ENCODE measurements at places on chromosomes 16 and 17.

DNA sequence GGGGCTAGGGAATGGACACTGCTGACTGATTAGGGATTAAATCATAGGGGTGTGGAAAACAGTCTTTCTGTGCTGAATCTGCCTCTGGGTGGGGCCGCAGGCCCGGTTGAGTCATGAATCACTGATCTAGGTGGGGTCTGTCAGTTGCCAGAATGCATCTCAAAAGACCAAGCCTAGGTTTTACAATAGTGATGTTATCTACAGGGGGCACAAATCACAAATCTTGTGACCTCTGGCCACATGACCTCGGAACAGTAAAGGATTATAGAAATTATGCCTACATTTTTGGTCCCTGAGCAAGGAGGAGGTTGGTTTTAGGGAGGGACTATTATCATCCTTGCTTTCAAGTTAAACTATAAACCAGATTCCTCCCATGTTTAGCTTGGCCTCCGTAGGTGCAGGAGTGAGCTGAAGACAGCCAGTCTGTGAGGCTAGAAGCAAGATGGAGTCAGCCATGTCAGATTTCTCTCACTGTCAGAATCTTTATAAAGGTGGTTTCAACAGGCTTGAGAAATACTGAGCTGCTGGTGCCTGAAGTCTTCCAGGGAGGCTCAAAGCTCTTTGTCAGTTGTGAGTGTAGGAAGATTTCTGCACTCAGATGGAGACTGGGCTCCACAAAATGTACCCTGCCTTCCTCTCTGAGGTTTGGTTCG is 12.9 kb downstream of the GNGT2 start:
- no peak for DNase-seq

DNA sequence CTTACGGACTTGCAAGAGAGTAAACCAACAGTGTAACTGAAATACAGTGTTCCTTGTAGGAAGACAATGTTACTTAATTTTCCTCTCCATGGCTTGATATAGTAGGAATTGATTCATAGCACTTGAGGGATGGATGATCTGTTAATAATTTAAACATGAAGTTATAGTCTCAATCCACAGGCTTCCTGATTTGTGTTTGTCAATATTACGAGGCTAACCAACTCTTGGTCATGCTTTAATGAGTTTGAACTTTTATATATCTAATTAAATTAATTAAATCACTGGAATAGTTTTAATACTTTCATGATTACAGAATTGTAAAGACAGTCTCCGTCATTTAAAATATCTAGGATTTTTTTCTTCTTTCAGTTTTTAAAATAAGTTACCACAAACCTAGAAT is 112.0 kb upstream of the HAS3 start:
- DNase-seq: no peak

DNA sequence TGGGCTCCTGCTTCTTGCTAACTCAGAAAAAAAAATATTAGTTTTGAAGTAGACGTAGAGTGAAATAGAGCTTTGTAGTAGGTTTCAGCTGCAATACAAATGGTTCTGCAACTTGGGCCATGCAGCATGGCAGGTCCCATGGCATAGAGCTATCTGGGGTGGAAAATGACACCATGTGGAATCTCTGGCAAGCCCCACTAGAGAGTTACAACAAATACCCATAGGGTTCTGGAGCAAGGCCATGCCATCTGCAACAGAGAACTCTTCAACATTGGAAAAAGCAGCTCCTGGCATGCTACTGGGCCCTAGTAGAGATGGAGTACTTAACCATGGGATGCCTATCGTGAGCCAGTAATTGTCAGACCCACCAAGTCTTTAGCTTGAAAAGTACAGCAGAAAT is 25.3 kb upstream of the RBBP6 start:
- no peak for DNase-seq

DNA sequence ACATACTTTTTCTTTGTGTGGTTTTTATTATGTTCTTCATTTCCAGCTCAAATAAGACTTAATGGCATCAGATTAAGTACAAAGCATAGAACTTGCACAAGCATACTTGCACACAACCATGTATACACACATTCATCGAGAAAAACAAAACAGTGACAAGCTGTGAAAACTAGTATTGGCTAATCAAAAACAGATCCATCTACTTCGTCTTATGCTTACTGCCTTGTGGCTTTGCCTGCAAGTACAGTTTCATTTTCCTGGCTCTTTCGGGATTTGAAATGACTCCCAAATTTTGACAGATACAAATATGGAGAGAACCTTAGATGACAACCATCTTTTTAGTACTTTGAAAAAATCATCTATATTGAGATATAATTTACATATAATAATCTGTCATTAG is 338.3 kb downstream of the BCAS3 start:
- DNase-seq: peak; percentile 28

GRCh38 chr17:38731526-38732294 is 1.6 kb downstream of the CISD3 start:
- DNase-seq: no peak

GRCh38 chr16:5865236-5865635 is 767.6 kb upstream of the EEF2KMT start:
- no peak for DNase-seq

- no peak for DNase-seq
Observed at GRCh38 chr17:67017910-67018309, 26.4 kb upstream of the CACNG1 start.

GRCh38 chr17:50955160-50955559 is 89.0 kb upstream of the TOB1 start:
- no peak for DNase-seq

Data from AG20443 (cell line).